ENCODE measurements at places on chromosomes 7 and 10.

GRCh38 chr10:119786117-119786769 lies 60.4 kb downstream of the INPP5F start:
- no peak for DNase-seq

DNA sequence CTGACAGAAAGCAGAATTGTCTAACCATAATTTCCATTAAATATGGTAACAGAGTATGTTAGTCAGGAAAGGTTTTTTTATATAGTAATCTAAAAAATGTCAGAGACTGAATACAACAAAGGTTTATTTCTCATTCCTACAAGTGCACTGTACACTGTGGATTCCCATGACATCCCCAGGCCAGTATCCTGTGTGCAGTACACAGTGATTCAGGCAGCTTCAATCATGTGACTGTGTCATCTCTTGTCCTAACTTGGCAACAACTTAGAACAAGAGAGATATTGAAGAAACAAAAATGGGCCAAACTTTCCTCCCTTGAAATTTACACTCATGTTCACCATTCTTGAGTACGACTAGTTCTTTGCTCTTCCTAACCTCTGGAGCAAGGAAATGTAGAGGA lies 189.8 kb upstream of the SEMA3A start:
- no peak for DNase-seq

DNA sequence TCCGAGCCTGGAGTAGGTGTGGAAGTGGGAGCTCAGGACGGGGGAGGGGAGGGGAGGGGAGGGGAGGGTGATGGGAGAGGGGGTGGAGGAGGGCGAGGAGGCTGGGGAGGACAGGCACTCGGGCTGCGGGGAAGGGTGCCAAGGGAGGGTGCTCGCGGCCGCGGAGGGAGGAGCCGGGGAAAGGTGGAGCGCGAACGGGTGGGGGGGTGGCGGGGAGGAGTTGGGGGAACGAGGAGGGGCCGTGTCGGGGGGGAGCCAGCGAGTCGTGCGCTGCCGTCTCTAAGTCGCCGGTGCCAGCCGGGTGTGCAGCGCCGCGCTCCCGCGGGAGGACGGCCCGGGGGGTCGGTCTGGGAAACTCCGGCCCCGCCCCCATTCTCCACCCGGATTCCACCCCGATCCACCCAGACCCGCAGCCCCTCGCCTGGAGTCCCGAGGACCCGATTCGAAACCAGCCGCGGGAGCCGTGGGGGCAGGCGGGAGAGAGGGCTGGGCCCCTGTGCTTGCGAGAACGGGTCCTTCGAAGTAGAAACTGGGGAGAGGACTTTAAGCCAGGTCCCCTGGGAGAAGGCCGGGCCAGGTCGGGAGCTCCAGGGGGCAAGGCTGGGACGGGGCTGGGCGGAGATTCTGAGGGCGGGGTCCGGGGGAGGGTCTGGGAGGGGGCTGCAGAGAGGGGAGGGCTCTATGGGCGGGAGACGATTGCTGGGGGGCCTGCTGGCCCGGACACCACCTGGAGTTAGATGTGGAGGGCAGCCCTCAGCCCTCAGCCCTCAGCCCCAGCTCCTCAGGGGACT lies at the start of gene ZNF467:
Gene ZNF467 (minus strand): TSS at position 143 of the 791 bp plus-strand sequence. CDS start 2,556 bp downstream, outside the sequence.
- peak; percentile 49 for DNase-seq

DNA sequence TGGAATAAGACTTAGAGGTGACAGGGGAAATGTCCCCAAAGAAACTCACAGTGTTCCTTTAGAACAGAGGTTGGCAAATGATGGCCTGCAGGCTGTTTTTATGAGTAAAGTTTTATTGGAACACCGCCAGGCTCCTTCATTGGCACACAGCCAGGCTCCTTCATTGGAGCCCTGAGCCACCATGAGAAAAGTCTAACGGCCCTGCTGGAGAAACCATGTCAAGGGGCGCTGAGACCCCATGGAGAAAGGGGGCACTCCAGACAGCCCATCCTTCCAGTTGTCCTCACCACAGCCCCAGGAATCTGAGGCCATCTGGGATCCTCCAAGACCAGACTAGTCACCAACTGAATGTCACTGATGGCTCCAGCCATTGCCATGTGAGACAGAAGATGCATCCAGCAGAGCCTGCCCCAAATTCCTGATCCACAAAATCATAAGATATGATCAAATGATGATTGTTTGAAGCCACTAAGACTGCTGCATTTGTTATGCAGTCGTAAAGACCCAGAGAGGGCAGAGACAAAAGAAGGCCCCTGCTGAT lies 88.2 kb upstream of the GPR26 start:
- no peak for DNase-seq

- DNase-seq, result no peak
These were observed 71.5 kb downstream of the PRPF18 start for GRCh38 chr10:13658264-13658663.

DNA sequence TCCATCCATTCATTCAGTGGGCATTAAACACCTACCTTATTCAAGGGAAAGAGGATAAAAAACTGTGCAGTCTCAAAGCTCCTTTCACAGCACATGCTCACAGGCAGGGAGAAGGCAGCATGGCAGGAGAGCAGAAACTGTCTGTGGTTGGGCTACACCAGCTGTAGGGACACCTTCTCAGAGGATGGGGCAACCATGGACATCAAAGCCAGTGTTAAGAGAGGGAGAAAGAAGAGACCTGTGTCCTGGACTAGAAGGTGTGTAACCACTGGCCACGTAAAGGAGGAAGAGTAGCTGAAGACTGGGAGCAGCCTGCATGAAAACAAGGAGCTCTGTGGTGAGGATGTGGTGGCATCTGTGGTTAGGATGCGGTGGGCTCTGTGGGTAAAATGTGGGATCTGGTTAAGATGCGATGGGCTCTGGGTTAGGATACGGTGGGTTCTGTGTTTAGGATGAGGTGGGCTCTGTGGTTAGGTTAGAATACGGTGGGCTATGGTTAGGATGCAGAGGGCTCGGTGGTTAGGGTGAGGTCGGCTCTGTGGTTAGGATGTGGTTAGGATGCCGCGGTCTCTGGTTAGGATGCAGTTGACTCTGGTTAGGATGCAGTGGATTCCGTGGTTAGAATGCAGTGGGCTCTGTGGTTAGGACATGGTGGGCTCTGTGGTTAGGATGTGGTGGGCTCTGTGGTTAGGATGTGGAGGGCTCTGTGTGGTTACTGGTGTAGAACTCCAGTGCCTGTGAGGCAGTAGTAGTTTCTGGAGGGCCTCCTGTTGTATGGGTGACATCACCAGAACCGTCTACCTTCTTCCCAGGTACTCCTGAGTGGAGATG lies 197.6 kb downstream of the WDR37 start:
- DNase-seq, result no peak

- DNase-seq, result no peak
These were observed 11.6 kb downstream of the GOLGA7B start for GRCh38 chr10:97861097-97861750.

- no peak for DNase-seq
These were observed 60.7 kb upstream of the AGK start for GRCh38 chr7:141490474-141490873.

DNA sequence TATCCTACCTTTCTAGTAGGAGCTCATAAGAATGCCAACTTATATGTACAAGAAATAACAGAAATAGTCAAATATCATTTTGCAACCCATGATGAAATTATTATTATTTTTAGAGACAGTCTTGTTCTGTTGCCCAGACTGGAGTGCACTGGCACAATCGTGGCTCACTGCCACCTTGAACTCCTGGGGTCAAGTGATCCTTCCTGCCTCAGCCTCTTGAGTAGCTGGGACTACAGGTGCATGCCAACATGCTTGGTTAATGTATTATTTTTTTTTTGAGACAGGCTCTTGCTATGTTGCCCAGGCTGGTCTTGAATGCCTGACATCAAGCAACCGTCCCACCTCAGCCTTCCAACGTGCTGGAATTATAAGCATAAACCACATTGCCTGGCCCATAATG lies 44.8 kb downstream of the TNPO3 start:
- no peak for DNase-seq

DNA sequence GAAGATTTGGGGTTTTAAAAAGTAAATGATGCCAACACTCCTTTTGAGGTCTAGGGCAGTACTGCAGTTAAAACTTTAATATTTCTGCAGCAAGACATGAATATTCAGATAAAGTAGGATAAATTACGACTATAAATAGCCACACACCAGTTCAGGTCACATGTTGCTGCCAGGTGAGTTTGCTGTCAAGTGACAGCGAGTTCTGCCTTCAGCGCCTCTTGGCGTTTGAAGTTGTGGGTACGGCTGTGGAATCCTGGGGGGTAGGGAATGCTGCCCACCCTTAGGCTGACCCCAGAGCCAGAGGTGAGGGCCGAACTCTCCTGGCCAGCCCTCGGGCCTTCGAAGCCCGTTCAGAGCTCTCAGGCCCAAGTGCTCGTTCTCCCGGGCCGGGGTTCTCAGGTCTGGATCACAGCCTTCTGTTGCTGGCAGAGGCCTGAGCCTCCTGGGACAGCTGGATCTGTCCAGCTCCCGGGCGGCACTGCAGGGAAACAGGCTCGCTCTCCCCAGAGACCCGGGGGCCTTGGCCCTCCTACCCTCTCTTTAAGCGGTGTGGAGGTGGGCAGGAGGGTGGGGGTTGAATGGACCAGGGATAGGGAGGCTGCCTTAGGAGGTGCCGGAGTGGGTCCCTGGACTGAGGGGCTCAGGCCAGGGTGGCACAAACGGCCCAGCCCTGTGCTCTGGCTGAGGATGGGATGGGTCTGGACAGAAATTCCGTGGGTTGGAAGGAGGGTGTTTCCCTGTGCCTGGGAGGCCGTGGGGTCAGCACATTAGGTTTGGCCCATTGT lies 5.4 kb downstream of the BRI3 start:
- DNase-seq, result no peak

DNA sequence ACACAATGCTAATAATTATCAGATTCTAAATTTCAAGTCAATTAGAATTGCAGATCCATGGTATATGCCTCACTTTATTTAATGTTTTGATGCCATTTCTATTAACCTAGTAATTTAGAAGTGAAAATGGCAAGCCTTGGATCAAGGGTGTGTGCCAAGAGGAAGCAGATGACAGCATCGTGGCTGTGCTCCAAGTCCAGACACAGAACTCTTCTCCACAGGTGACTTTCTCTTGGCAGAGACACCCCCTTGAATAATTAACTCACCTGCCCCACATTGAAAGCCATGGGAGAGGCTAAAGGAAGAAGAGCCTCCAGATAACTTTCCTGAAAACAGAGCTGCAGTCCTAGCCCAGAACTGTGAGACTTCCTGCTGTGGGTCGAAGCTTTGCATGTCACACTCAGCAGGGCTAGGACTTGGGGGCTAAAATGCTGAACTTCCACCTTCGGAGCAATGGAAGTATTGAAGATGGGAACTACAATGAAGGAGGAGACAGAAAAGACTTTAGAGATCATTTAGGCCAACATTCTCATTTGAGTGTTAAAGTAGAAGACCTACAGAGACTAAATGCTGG lies 996 bp upstream of the C10orf90 start:
- DNase-seq, result no peak

GRCh38 chr7:87152897-87153641 lies 816 bp downstream of the DMTF1 start:
- DNase-seq, result peak; percentile 14

- no peak for DNase-seq
These were observed 18.0 kb downstream of the STX1A start for GRCh38 chr7:73701357-73701995.

DNA sequence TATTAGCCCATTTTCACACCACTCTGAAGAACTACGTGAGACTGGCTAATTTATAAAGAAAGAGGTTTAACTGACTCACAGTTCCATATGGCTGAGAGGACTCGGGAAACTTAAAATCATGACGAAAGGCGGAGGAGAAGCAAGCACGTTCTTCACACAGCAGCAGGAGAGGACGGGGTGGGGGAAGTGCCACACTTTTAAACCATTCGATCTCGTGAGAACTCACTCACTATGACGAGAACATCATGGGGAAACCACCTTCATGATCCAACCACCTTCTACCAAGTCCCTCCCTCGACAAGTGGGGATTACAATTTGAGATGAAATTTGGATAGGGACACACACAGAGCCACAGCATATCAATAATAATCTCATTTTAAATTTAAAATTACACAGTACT lies 80.2 kb downstream of the VWDE start:
- no peak for DNase-seq

DNA sequence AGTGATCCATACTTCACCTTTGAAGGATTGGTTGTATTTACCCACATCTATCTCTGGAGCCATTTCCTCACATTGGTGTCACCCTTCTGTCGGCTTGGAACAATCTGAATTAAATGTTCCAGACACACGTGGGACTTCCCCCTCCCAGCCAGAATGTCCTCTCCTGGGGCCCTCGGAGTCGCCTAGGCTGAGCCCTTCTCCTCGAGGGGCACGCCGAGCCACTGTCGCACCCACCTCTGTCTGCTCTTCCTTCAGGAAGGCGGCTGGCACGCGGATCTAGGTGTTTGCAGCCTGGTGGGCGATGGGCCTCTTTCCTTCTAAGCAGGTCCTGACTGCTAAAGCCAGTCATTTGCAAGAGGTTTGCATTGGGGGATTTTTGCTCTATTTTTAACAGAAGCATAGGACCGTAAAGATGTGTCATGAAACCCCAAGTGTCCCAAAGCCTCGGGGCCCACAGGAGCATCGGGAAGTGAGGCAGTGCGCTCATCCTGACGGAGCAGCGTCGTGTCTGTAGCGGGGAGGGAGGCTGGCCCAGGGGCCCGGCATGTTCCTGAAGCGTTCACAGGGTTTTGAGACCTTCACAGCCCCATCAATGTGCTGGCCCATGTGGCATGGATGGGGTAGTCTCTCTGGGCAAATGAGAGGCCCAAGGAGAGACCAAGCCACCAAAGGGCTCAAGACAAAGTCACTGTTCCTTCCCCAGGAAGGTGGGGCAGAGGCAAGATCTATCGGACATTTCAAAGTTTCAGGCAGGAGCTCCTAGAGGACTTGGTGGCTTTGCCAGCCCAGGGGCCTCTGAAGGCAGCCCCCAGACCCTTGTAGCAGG lies 86.7 kb downstream of the RGS10 start:
- no peak for DNase-seq

DNA sequence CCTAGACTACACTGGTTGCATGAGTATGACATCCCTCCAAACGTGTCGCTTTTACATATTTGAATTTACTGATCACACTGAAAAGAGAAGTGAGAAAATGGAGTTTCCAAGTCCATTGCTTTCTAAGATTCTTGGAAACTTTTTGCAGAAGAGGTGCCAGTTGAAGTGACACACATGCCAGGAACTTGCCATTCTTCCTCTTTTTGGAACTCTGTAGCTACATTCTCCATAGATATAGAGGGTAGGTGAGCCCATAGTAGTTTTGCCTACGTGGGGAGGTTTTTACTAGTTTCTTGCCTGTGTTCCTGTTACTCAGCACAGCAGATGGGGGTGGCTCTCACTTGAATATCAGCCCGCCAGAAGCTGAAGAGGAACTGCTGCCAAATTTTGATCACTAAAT lies 286.6 kb upstream of the NRP1 start:
- DNase-seq, result no peak
